ENCODE measurements at places on chromosomes 12 and 14. TPM values are rescaled to one million over a fixed set of nuclear protein-coding genes. Genes with fewer than 3 reads are reported as not detected.

GLTP gene
- 38.8 TPM for total RNA-seq

STAC3 gene
- total RNA-seq = 1.7 TPM

PZP gene
- not detected for total RNA-seq

NEMP1 gene
- total RNA-seq = 47.5 TPM

RD3L gene
- not detected for total RNA-seq

PYM1 gene
- total RNA-seq = 28.4 TPM

DIP2B gene
- 49.0 TPM for total RNA-seq

TXNDC16 gene
- total RNA-seq = 2.7 TPM

COX8C gene
- total RNA-seq = not detected

- no peak for DNase-seq
These were observed 31.8 kb upstream of the GALNT9 start for GRCh38 chr12:132360906-132361777.

DNA sequence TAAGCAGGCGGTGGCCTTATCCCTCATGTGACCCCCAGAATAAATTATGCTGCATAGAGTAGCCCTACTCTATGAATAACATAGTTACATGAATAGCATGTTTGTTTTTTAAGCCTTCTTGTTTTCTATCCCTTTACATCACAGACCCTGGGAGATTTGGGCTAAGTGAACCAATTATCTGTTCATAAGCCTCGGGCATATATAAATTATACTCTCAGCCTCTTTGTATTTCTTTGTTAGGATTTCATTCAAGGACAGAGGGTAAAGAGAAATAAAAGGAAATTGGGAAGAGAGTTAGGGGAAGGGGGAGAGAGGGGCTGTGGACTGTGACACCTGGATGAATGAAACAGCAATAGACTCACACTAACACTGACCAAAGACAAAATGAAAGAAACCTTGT, 35.3 kb upstream of the RTRAF start:
- DNase-seq = no peak

GRCh38 chr14:100433428-100433814, 110.3 kb downstream of the SLC25A47 start:
- no peak for DNase-seq

DNA sequence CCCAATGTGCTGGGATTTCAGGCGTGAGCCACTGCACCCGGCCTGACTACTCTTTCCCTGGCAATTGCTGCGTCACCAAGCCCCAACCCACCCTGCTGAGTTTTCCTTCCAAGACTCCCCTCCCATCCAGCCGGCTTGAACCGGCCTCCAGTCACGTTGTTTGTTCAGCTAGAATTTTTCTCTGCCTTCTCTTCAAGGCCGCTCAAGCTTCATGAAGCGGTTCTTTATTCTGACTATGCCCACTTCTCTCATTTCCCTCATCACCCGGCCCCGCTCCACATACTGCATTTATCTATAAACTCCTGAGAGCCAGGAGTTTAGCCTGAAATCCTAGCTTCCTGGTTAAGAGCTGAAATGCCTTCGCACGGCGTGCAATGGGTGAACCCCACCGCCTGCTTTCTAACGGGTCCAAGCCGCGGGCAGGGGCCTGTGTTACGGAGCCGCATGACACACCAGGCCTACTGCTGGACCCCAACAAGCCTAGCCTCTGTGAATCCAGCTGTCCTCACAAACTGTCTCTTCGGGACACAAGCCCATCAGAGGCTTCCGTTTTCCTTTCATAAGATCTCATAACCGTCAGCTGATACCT, 999 bp upstream of the DCAF4 start:
- DNase-seq = no peak

DNA sequence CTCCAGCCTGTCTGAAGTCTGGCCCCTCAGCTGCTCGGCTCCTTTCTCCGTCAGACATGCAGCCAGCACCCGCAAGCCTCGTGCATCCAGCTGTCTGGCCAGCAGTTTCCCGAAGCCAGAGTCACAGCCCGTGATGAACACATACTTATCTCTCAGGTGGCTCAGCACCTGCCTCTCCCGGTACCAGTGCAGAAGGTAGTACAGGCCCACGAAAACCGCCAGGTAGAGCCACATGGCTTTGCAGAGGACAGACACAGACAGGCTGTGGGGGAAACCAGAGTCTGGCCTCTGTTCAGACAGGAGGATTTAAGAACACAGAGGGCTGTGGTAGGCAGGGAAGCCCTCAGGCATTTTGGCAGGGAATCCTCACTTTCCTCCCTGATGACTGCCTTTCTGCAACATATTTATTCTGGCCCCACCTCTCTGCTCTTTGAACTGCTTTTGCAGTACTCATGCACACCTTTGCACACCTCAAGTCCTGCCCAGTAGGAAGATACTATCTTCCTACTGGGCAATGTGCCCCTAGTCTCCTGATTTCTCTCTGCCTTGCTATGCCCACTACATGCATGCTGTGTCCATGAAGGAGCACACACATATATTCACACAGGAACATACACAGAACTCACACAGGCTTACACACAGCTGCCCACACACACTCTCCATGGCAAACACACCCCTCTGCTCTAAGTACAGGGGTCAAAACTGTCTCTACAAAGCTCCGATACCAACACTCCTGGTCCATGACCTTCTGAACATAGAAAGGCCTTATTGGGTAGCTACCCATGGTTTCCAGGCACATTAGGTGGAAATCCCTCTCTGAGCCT, at the start of gene RDH16:
TSS of gene RDH16 (minus strand) at position 380 of the 824 bp plus-strand sequence. CDS start at position 234, 146 bp downstream.
- DNase-seq = no peak

DNA sequence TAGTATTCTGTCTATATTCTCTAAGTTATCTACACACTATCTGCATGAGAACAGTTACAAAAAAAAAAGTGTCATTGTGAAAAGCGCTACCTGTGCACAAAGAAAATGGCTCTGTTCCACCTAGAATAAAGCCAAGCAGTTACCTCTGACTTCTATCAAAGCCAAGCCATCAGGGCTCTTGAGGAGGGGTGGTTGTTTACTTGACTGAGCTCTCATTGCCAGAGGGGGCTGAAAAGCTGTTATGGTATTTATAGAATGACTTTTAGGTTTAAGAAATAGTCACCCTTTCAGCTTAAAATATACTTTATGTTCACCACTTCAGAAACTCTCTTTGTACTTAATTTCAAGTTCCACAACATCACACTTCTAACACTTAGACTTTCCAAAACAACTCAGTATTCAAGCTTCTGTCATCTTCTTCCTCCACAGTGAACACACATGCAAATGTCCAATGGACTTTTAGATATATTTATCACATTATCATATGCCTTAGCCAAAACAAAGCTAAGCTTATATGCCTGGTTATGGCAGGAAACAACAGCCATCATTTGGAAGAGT, 7.5 kb downstream of the ITPR2 start:
- DNase-seq = no peak

GRCh38 chr12:50720085-50720484, 43.8 kb upstream of the ATF1 start:
- DNase-seq = no peak

DNA sequence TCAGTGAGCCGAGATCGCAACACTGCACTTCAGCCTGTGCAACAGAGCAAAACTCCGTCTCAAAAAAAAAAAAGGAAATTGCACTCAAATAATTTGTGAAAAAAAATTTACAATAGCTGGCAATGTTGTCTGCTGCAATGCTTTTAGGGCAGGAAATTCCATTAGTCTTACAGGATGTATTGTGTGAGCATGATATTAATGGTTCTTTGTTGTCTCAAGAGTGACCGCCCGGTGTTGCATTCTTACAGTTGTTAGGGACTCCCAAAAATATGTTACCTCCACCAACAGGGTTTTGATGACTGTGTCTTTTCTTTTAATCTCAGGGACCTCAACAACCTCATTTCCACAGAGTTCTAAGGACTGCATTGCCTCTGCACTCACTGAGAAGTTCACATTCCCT, 44.8 kb downstream of the PZP start:
- DNase-seq = no peak

DNA sequence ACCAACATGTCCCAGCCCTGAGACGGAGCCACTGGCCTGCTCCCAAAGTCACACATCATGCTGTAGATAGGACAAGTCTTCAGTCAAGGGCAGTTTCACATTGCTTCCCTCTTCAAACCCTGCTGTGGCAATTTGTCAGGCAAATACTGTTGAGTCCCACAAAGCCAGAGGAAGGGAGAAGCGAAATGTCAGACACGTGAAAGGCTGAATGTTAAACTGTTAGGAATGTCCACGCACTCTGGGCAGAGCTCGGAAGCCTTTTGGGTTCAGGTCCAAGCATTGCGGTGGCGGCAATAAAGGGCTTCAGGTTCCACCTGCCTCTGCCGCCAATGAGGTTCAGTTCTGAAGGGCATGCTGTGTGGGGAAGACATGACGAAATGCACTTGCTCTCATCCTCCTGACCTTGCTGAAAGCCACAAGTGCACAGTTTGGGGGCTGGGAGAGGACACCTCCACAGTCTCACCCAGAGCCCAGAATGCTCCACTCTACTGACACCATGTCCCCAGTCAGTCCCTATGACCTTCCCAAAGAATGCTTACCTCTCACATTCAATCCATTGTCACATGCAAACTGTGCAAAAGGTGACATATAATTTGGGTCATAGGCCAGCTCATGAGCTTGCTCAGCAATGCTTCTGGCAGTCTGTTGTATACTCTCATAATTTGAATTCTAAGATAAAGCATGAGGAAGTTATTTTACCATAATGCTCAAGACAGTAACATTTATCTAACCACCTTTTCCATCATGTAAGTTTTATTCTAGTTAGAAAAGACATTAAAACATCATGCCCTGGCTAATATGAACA, 35.7 kb downstream of the RAD9B start:
- DNase-seq = no peak

DNA sequence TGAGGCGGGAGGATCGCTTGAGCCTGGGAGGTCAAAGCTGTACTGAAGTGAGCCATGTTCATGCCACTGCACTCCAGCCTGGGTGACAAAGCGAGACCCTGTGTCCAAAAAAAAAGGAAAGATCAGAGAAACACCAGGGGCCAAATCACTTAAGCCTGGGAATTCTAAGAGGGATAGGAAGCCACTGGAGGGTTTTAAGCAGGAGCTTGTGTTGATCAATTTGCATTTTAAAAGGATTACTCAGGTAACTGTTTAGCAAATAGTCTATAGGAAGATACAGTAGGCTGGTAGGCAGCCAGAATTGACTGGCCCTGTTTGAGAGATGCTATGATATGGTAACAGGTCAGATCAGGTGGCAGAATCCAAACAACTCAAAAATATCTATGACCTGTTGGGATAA, 162.7 kb downstream of the SPTSSA start:
- DNase-seq = no peak

DNA sequence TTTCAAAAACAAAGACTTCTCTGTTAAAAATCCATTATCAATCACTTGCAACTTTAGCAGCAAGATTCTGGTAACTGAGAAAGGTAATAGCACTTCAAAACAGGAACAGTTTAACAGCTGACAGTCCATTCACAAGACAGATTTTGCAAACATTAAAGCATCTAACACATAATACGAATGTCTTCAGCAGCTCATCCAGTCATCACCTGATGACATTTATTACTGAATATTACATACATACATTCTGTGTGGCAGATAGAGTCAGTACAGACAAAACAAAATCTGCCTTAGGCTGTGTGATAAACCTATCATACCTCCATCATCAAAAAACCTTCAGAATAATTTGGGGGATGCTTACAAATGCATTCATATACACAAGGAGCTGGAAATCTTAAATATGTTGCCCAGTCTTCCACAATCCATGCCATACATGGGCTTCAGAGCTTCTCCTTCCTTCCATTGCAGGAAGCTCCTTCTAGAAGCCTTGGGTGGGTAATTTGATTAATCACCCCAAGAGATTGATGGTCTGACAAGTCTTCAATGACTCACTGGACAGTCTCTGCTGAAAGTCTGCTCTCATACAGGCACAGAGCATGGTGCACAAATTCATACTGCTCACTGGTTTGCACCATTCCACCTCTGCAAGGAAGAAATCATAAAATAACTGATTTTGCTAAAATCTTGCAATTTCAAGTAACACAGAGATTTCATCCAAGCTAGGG, 1.6 kb upstream of the PTPRB start:
- DNase-seq = no peak

DNA sequence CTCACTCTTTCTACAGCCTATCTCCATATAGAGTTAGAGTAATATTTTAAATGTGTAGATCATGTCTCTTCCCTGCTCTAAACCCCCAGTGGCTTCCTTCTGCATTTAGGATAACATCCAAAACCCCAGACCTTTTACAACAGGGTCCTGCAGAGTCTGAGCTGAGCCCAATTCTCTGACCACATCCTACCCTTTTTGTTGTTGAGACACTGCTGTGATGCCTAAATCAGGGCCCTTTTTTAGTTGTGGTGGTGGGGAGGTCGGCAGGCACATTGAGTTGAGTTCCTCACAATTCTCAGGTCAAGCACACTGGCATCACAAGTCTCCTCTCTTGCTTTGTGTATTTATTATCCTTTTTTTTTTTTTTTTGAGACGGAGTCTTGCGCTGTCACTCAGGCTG, 1.8 kb upstream of the DDX47 start:
- no peak for DNase-seq

DNA sequence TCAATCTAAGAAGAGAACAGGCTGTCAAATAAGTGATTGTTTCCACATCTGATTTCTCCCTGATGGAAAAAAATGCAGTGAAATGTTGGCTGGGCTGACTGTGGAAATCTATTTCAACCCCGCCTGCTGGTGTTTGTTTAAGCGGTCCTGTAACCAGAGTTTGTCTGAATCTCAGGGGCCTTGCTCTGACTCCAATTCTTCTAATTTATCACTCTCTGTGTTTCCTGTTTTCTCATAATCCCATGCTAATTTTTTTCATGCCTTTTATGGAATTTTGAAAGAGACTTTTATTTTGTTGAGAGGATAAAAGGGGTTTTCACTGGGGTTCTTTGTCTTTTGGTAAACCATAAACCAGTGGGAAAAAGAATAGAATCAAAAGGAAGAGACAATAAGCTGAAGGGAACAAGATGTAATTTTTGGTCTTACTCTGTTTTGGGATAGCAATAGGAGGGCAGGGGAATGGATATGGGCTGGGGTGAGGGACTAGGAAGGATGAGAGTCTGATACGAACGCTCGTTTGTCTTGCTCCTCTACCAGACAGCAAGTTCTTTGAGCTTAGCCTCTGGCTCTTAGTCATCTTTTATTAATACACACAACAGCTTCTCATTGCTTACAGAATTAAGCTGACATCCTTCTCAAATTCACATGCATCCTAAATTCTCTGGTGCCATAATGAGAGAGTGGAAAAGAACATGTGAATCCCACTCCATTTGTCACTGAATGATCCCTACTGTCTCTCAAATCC, 8.0 kb upstream of the MGP start:
- no peak for DNase-seq

GRCh38 chr14:81416194-81416952, 16.2 kb upstream of the STON2 start:
- no peak for DNase-seq

- DNase-seq = no peak
These were observed 69.4 kb downstream of the ARMH4 start for GRCh38 chr14:58082491-58083098.
